Activated CD8-positive, alpha-beta memory T cell treated with anti-CD3 and anti-CD28 coated beads, Interleukin-2, amount 50 U/mL, for 4 hours (primary cell): ENCODE measurements at places on chromosomes 5 and 9.

DNA sequence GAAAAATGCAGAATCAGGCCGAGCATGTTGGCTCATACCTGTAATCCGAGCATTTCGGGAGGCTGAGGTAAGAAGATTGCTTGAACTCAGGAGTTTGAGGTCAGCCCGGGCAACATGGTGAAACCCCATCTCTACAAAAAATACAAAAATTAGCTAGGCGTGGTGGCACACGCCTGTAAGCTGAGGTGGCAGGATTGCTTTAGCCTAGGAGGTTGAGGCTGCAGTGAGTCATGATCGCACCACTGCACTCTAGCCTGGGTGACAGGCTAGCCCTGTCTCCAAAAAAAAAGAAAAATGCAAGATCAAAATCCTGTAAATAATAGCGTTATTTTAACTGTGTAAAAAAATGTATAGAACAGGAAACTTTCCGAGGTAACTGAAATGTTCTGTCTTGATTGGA, 39.4 kb downstream of the RNF44 start:
- no peak for DNase-seq

GRCh38 chr5:121292664-121293063, 559.0 kb upstream of the FTMT start:
- DNase-seq, result no peak

GRCh38 chr5:16477541-16477940, 11.9 kb upstream of the ZNF622 start:
- no peak for DNase-seq

- no peak for DNase-seq
Observed at GRCh38 chr5:17794815-17795214, 160.6 kb downstream of the TAF11L14 start.

- DNase-seq, result no peak
Observed at GRCh38 chr9:22084336-22085035, 75.4 kb upstream of the CDKN2B start.

DNA sequence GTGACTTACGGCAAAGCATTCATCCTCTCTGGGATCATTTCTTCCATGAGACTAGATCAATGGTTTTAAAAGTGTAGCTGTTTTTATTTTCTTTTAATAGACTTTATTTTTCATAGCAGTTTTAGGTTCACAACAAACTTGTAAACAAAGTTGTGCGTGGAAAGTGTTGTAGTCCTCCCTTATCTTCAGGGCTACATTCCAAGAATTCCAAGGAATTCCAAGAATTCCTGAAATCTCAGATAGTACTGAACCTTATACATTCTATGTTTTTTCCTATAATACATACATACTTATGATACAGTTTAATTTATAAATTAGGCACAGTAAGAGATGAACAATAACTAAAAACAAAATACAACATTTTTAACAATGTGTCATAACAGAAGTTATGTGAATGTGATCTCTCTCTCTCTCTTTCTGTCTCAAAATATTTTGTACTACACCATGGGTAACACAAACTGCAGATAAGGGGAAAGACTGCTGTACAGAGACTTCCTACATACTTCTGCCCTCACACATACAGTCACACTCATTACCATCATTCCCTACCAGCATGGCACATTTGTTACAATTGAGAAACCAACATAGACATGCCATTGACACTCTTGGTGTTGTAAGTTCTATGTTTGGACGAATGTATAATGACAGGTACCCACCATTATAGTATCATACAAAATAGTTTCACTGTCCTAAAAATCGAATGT, 1933.2 kb upstream of the WWC1 start:
- no peak for DNase-seq

DNA sequence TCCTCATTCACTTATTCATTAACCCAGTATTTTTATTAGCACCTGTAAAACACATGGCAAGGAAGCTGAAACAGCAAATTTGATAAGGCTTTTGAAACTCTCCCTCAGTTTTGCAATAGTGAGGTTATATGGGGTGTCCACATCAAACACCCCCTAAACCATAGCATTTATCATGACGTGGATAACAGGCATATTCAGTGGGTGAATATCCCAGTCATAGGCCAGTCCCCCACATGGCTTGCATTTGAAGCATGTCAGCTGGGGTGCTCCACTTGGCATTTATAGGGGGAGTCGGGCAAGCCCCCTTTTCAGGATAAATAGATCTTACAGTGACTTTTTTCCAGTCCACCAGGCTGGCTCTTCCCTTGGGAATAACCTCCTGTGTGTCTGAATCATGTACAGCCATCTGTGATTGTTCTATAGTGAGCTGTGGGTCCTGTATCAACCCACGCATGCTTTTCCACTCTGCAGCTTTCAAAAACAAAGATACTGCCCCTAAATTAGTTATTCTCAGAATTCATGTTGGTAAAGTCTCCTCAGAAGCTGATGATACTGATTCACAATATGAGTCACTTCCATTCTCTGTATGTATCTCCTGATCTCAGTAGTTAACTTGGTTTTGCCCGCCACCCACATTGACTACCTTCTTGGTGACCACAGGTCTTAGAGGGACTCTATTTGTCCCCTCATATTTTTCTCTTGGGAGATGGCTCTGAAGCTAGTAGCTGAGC, 84.4 kb upstream of the SPIN1 start:
- DNase-seq, result no peak

GRCh38 chr5:39419796-39420195, 5.0 kb downstream of the DAB2 start:
- DNase-seq, result no peak

- DNase-seq, result no peak
Observed at GRCh38 chr5:131220566-131220965, 43.3 kb upstream of the CDC42SE2 start.

DNA sequence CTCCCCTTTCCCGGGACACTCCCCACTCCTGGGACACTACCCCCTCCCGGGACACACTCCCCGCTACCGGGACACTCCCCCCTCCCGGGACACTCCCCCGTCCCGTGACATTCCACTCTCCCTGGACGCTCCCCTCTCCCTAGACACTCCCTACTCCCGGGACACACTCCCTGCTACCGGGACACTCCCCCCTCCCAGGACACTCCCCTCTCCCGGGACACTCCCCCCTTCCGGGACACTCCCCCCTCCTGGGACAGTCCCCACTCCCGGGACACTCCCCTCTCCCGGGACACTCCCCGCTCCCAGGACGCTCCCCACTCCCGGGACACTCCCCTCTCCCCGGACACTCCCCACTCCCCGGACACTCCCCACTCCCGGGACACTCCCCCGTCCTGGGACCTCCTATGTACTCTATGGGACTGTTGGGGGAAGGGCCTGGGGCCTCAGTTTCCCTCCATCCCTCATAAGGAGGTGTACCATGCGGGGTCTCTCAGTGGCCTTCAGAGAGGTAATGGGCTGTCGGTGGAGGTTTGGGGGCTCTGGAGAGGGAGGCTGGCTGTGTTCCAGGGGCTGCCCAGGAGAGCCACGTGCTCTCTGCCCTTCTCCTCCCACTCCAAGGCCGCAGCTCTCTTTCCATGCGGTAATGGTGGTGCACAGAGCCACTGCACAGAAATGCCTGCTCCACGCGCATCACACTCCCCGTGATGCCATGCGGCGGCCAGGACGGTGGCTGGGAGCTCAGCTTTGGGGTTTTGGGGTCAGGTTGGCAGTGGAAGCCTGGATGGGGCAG, 96.2 kb downstream of the RXRA start:
- no peak for DNase-seq

GRCh38 chr9:112605518-112605917, 112.4 kb downstream of the INIP start:
- DNase-seq, result no peak

DNA sequence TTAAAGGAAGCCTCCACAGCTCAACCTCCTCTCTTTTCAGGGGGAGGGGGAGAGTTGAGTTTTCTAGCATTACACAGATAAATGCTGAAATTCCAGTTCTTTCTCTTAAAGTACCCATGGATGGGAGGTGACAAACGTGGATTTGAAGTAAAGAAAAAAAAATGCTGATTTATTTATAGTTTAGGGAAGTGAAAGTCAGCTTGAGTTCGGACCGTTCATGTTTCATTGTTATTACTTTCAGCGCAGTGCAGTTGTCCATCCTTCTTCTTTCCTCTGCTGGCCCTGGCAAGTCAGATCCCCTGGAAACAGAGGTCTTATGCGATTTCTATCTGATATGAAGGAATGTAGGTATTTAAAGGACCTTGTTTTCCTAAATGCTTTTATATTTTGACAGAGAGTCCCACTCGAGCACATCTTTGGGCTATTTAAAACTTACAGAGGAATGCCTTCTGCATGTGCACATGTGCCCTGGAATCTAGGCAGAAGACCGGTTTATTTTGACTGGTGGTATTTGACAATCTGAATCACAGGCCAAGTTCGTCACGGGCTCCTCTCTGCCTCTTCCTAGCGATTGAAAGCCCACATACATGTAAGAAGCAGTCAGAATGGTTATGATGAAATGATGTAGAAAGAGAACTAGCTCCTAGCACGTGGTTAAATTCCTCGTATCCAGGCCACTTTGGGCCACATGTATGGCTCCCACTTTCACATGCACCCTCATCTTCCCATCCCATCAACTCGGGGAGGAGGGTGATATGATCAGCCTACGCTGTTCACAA, 385.2 kb upstream of the KLF4 start:
- DNase-seq, result no peak

- peak; percentile 56 for DNase-seq
Observed at GRCh38 chr9:133701981-133702797, 36.0 kb downstream of the SARDH start.

DNA sequence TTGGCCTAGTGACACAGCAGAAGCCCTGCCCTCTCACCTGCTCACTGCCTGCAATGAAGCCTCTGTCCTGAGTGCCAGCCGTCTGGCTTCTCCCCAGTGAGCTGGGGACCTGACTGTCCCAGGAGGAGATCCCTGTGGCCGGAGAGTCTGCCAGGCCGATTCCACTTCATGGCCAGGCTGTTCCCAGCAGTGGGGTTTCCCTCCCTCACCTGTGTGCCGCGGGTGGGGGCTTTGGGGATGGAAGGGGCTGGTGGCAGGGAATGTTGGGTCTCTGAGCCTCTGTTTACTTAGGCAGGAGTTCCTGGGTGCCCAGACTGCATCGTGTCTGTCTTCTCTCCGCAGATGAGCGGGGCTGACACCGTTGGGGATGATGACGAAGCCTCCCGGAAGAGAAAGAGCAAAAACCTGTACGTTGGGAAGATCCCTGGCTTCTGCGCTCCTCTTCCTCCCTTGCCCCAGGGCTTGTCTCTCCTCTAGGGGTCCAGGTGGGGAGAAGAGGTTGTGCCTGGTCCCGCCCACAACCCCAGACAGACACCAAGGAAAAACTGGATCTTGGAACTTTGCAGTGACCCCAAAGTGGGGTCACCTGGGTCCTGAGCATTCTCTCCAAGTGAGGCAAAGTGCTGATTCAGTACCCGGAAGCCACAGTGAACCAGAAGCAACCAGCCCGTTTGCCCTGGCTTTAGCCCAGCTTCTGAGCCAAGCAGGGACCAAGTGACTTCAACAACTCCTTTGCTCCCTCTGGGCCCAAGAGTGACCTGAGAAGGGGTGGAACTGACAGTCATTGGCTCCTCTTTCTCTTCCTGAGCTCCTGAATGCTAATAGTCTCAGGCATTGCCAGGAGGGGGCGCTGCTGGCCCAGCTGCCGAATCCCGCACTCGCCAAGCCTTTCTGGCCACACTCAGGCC, 127.7 kb downstream of the RGS3 start:
- peak; percentile 48 for DNase-seq

- DNase-seq, result no peak
Observed at GRCh38 chr9:113622600-113623400, 159.3 kb downstream of the RGS3 start.

DNA sequence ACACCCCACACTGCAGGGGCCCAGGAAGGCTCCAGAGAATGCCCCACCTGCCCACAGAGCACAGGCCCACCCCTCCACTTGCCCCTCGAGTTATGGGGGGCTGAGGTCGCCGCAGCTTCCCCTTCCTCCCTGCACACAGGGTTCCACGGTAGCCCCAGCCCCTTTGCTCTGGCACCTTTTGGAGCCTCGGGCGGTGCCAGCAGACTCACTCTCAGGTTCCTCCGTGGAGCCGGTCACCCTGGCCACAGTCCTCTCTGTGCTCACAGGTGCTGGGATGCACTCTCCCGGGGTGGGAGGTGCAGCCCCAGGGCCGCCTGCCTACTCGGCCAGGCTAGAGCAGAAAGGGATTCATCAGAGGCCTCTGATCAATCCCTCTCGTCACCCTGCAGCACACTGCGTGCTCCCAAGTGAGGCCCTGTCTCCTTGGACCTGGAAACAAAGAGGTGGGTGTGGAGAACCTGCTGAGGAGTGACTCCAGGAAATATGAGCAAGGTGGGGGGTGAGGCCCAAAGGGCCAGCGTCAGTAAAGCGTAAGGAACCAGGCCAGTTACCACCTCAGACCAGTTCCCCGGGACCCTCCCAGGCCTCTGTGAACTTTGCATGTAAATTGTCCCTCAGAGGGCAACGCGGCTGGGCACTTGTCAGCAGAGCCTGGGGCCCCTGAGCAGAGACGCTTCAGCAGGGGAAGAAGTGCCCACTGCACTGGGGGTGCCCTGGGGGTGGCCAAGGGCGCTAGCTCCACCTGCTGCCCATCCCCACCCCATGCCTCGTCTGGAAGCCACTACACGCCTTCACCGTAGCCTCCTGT, 167.8 kb downstream of the OLFM1 start:
- no peak for DNase-seq

DNA sequence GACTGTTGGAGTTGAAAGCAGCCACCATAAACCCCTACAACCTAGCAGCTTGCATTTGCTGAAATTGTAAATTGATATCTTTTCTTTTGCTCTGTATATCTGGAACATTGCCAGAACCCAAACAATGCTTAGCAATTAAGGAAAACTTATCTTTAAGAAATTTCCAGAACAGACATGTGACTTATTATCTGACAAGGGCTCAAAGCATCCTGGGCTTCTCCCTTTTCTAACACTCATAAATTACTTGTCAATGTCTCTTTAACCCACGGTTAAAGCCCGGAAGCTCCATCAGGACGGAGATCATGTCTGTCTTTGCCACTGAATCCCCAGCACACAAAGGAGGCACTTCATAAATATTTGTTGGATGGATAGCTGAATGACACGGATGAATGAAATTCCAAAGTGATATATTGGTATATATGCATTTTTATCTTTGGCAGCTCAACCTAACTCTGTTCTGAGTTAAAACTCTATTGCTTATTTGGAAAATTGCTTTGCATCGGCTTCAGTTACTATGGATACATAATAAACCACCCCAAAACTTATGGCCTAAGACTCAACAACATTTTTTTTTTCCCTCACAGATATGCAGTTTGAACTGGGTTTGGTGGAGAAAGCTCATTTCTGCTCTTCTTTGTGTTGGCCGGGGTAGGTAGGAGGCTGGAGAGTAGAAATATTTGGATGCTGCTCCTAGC, 103.1 kb upstream of the CLINT1 start:
- no peak for DNase-seq

- peak; percentile 23 for DNase-seq
Observed at GRCh38 chr9:91253488-91253887, 108.2 kb downstream of the AUH start.

DNA sequence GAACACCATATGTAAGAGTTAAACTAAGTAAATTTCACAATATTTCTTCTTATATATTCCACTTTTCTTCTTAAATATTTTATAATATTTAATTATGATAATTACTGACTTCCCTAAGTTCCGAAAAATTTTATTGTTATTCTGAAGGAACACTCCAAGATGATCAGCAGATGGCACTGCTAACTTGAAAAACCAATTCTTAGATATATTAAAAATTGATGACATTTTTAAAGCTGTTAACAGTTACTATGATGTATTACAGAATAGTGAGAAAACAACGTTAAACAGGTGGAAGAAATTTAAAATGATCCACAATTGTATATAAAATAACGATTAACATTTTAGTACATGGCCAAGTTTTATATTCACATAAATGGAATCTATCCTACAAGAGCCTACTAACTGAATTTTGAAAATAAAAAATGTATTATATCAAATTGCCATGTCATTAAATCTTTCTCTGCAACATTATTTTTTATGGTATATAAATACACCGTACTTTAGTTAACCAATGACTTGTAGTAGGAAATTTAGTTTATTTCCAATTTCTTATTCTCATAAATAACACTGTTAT, 30.1 kb upstream of the MUSK start:
- no peak for DNase-seq
